ENCODE measurements at places on chromosomes 4 and X. TPM values are rescaled to one million over a fixed set of nuclear protein-coding genes. Genes with fewer than 3 reads are reported as not detected.

DNA sequence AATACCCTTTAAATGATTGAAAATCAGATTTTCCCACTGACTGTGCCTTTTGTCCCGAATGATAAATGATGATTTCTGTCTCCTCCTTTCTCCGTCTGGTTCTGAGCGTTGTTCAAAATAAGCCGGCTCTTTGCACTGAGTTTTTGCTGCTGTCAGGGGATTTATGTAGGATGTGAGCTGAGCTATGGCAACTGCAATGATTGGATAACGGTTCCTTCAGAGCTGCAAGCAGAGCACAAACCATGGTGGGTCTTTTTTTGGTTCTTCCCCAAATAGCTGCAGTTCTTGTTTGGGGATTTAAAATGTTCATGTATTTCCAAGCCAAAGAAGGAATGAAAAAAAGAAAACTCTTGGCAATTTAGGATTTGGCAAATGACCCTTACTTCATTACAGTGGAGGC is 124.5 kb upstream of the CASK start:
- DNase-seq = no peak
- no peak overlapping the region for H3K27ac ChIP-seq
- H3K27me3 ChIP-seq = no peaks in the 10 kb centered on the region
- H3K4me3 ChIP-seq = no peak overlapping the region
- no peaks in the 10 kb centered on the region for H3K4me1 ChIP-seq

DNA sequence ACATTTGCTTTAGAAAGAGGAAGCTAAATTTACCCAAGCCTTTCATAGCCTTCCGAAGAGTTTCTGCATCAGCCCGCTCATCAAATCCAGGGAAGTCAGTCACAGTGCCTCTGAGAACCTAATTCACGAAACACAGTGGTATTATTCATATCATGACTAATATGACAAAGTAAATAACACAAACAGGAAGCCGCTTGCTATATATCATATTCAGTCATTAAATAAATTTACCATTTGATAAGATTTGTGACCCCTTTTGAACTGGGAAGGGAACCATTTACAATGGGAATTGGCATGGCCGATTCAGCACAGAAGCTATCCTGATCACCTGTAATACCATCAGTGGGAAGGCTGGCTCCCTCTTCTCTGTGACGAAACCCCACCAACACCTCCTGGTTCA is 10.5 kb downstream of the ANXA5 start:
- no peak overlapping the region for H3K4me3 ChIP-seq
- no peak overlapping the region for H3K27ac ChIP-seq
- DNase-seq = no peak
- peaks cover 3% of the 10 kb centered on the region for H3K4me1 ChIP-seq
- no peaks in the 10 kb centered on the region for H3K36me3 ChIP-seq

DNA sequence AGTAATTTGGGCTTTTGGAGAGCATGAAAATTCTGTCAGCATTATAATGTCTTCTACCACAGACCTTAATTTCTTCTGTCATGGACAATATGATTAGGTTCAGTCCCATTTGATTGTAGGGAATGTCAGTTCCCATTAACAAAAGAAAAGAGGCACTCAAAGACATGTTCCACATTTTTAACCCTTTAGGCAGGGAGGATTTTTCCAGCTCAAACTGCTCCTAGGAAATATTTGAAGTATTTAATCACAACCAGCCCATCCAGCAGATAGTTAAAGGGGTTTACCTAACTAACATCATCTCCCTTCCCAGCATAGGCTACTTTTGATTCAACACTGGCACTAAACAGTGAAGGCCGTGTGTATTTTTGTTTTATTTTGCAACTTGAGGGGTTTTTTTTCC is 256.0 kb downstream of the DHX15 start:
- H3K27me3 ChIP-seq = no peaks in the 10 kb centered on the region
- DNase-seq = no peak
- no peak overlapping the region for H3K4me3 ChIP-seq
- no peaks in the 10 kb centered on the region for H3K36me3 ChIP-seq
- H3K27ac ChIP-seq = no peak overlapping the region

DNA sequence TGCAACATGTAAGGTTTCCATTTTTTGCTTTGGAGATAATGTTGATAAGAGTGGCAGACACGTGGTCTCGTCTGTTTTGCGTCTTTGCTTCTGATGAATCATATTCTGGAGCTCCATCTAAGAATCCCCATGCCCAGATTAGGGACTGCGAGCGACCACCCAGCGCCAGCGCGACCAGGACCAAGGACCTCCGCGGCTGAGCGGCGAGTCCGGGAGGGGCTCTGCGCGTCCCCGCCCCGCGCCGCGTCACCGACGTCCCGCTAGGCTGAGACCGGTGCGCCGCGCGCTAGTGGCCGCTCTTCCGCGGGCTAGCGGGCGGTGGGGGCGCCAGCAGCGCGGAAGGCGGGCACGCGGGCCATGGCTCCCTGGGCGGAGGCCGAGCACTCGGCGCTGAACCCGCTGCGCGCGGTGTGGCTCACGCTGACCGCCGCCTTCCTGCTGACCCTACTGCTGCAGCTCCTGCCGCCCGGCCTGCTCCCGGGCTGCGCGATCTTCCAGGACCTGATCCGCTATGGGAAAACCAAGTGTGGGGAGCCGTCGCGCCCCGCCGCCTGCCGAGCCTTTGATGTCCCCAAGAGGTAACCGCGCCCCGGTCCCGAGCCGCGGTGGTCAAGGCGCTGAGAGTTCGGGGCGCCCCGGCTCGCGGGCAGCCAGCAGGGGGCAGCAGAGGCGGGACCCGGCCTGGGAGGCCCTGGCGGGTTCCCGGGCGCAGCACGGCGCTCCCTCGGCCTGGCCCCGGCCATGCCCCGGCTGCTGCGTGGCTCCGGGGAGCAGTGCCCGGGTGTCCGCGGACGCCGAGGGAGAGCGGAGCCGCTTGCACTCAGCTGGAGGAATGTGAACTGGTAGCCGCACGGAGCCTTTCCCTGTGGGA is at the start of gene SRD5A3:
SRD5A3 (plus strand) TSS at position 263 of the 871 bp plus-strand sequence; CDS start at position 358, 95 bp downstream.
- H3K27me3 ChIP-seq = no peaks in the 10 kb centered on the region
- H3K4me1 ChIP-seq = no peaks in the 10 kb centered on the region
- no peaks in the 10 kb centered on the region for H3K36me3 ChIP-seq

DNA sequence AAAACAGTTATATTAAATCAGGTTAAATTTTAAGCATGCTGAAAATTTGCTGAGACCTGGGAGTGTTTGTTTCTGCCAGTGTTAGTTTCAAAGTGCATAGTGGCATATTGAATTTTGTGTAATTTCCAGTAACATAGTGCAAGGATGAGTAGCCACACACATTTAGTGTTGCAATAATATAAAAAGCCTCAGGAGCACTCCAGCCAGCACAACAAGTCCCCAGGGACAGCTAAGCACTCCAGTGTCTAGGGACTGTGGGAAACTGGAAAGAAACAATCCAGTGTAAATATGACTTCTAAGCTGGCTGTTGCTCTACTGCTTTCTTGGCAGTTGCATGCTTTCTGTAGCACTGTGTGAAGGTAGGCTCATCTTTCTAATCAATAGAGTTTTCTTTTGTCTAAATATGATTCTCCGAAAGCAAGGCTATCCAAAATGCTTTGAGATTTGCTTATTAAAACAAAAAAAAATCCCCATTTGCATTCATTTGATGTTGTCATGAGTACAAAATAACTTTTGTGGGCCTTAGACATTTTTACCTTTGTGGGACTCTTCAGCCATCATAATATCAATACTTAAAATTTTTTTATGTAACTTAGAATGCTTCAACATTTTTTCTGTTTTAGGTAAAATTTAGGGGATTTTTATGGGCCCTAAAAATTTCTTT is 24.2 kb upstream of the CXCL2 start:
- no peak overlapping the region for H3K4me3 ChIP-seq
- no peaks in the 10 kb centered on the region for H3K36me3 ChIP-seq
- H3K4me1 ChIP-seq = no peaks in the 10 kb centered on the region
- no peaks in the 10 kb centered on the region for H3K27me3 ChIP-seq
- DNase-seq = no peak

KCNE5 gene
- not detected for total RNA-seq

Measured in uterus (tissue), 4 donors.